ENCODE measurements at places on chromosomes 3 and 15.

- DNase-seq: no peak
These were observed 2.0 kb downstream of the FOXP1 start for GRCh38 chr3:71581457-71582035.

DNA sequence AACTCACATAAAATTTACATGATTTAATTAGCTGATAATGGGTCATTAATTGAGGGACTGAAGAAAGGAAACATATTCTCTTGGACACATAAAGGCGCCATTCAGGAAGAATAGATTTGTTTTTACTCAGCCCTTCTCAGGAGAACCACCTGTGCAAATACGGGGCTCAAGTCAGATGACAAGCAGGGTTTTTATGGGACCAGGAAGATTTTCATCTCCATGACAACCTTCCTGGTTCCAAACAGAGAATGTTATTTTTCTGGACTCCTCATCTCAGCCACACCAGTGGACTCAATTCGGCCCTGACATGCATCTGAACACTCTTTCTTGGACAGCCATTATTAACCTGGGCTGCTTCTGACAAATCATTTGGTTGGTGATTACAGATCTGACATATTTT, 120.5 kb downstream of the PDZRN3 start:
- DNase-seq: no peak

DNA sequence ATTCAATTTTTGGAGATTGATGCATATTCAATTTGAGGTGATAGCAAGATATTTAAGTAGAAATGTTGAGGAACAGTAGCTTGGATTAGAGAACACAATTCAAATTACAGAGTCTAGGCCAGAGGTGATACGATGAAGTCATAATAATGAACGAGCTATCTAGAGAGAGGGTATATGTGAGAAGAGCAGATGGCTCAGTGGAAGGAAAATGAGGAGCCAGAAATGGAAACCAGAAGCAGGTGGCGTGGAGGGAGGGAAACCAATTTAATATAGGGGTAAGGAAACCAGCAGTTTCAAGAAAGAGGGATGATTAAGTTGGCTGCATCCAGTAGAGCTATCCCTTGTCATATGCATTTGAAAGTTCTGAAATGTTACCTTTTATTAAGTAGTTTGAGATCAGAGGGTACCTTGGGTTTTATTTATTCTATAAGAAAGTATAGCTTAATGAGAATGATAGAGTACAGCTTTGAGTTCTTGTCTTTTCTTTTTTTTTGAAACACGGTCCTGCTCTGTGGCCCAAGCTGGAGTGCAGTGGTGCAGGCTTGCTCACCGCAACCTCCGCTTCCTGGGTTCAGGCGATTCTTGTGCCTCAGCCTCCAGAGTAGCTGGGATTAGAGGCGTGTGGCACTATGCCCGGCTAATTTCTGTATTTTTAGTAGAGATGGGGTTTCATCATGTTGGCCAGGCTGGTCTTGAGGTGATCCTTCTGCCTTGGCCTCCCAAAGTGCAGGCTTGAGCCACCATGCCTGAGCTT, 22.1 kb downstream of the NCK1 start:
- DNase-seq: no peak

DNA sequence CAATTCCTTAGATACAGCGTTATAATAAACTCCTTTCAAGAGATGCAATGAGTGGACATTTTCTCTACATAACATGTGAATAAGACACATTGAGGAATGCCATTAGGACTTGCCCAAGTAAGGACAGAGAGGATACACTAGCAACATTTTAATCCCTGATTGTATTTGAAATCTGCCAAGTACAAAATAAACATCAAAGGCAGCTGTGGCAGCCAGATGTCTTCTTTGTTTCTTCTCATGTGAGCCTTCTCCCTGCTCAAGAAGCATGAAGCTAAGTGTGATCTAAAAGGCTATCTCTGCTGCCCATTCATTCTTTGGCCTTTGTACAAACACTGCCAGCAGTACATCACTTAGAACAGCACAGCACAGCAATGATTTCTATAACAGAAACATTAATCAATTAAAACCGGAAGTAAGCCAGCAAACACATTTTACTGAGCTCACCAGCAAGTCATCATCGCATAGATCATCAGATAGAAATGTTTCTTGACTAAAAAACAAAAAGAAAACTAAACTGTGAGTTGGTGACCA, 364.0 kb downstream of the CNTN6 start:
- DNase-seq: no peak

GRCh38 chr3:49013738-49014660, 4.4 kb downstream of the DALRD3 start:
- DNase-seq: peak; percentile 42

GRCh38 chr3:14775011-14775410, 43.8 kb upstream of the FGD5 start:
- no peak for DNase-seq

DNA sequence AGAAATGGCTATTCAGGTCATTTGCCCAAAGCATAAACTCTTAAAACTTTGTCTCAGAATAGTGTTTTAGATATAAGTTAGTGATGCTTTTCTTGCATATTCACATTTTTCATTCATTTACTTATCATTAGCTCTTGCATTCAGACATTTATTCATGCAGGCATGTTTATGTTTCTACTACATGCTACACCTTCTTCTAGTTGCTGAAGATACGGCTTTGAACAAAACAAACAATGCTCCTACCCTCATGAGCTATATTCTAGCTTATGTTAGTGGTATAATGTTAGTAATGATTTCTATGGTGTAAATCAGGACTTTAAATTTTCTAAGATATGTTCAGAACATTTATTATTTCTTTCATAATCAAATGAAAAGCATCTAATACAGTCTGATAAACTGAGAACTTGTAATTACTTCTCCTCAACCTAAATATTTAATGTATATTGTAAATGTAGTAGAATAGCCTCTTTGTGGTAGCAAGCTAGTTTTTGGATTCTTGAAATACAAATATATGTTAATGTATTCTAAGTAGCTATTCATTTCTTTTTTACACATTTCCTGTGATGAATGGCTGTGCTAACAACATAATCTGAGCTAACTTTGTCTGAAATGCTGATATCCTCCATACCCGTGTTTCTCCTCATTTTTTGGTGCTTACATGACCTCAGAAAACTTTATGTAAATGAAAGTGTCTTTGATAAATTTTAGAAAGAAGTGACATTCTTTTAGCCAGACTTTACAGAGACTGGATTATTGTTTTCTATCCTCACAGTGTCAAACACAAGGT, 15.5 kb upstream of the GOLGA8B start:
- DNase-seq: no peak

GRCh38 chr15:77853008-77853328, 220.3 kb upstream of the LINGO1 start:
- DNase-seq: no peak

DNA sequence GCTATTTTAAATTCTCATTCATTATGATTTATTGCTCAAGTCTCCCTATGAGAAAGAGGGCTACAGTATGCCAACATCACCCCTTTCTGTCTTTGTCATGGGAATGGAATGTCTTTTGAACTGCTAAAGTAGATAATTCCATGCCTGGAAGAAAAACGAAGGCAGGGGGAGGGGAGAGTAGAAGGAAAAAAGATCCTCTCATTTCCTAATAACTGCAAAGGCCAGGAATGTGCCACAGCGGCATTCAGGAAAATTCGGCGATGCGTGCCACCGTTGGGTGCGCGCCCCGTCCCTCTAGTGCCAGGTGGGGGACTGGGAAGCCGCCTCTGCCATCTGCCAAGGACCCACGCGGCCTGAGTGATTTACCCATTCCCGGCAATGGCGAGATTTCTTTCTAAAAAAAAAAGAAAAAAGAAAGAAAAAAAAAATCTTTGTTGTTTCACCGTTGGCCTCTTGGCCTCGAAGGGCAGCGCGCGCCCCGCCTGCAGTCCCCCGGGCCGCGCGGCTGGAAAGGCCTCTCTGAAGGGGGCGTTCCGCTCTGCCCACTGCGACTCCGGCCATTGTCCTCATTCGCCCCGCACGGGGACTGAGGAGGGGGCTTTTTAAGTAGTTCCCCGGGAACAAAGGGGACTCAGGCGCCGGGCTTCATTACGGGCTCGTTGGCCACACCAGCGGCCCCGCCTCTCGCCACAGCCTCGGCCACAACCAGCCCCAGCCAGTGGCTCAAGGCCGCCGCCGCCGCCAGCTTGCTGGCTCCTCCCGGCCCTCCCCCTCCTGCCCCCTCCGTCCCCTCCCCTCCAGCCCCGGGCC, 54.5 kb downstream of the CPN2 start:
- DNase-seq: no peak

GRCh38 chr3:144426366-144426765, 454.7 kb downstream of the DIPK2A start:
- DNase-seq: no peak

GRCh38 chr15:26805470-26805869, 32.6 kb upstream of the GABRB3 start:
- no peak for DNase-seq

DNA sequence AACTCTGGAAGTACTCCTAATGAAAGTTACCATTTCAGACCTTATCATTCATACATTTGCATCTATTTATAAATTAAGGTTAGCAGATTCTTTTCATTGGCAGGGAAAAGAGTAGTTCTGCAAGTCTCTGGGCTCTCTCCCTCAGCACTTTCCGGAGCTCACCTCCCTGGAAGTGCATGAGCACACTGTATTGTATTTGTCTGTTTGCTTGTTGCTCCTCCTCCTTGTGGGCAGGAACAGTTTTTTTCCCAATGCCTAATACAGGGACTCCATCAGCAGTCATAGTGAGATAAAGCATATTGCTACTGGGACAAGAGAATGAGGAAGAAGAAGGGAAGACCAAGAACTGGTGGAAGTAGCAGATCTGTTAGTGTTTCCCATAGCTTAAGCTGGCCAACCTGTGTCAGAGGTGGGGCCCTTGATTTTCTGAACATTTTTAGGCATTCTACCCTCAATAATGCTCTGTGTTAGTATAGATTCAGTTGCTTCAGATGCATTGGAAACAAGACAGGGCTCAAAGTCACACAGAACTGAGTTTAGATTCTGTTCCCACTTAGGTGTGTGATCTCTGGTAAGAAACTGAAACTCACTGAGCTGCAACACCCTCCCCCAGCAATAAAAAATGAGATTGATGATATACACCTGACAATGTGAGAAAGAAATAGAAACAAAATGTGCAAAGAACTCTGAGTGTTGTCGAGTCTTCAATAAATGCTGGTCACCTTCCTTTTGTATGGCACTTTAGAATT, 407.8 kb downstream of the TUSC7 start:
- DNase-seq: no peak

DNA sequence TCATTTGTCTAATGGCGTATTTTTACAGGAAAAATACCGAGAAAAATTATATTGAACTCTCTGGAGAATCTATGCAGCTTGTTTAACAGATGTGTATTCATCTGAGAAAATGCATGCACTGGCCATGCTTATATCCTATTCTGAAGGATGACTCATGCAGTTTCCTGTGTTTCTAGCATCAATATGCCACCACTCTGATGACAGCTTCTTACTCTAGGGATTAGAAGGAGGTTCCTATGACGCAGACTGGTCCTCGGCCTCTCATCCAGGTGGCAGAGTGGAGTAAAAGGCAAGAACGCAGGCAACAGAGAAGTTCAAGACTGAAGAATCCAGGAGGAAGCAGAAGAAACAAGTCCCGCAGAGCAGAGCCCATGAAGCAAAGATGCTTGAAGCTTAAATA, 910.0 kb upstream of the ROBO1 start:
- DNase-seq: no peak

DNA sequence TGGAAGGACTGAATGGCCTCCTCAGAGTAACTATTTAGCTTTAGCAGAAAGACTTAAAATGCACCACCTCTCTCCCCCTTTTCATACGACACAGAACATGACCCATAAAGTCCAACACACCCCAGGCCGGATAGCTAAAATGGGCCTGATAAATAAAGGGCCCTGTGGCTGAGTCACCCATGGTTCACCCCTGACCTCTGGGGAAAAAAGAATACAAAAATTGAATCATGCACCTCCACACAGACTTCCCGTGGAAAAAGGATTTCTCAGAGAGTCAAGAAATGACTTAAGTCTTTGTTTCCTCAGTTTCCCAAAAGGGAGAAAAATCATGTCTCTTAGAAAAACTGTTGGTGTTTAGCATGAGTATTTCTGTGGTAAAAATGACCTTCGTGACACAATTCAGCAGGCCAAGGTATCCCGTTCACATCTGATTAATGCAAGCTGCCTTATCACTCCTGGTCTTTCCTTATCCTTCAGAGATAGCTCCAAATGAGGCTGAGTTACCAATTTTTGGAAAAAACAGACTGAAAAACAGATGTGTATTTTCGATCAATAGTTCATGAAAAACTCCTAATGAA, 34.0 kb upstream of the ARHGEF3 start:
- no peak for DNase-seq

- no peak for DNase-seq
These were observed 12.9 kb downstream of the SSUH2 start for GRCh38 chr3:8631661-8632060.

DNA sequence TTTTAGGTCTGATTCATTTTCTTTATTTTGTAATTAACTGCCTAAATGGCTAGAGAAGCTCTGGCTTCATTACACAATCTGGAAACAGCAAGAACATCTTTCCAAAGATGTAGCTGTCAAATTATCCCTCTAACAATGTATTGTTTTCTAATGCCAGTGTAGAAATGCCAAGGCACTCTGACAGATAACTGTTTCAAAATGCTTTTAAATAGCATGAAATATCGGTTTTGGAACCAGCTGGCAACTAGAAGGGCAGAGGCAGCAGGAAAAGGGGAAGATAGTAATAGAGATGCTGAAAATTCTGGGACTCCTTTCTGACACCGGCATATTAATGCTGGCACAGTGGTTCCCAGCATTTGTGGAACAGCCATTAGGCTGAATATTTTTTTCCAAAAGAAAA, 26.1 kb downstream of the MORC1 start:
- no peak for DNase-seq

GRCh38 chr3:36868614-36869436, 76.0 kb downstream of the TRANK1 start:
- DNase-seq: peak; percentile 60

GRCh38 chr3:142027300-142027699, 122.0 kb downstream of the TFDP2 start:
- no peak for DNase-seq

DNA sequence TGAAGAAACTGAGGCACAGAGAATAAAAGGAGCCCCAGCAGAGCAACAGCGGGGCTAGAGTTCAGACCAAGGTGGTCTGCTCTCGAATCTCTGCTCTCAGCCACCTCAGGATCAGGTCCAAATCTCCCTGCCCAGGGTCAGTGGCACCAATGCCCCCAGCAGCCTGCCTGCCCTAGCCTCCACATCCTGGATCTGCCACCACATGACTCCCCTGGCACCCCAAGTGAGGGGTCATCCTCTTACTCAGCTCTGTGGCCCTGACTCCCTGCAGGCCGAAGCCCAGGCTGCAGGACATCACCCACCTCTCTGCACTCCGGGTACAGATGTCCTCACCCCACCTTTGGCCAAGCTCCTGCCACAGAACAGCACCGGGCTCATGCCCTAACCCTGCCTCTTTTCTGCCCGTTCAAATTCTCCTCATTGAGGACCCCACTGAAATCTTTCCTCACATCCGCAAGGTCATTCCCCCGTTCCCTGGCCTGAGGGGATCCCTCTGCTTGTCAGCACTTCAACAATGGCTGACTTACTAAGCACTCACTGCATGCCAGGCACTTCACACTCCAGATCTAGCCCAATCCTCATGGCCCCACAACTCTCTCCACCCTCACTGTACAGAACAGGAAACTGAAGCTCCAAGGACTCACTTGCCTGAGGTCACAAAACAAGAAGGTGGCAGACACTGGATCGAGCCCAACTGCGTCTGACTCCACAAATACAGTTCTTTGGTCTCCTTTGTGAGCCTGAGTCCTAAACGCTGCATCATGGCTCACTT, 4.3 kb downstream of the PPIB start:
- no peak for DNase-seq
